NCI-H2171 (cell line): ENCODE measurements at places on chromosomes 1 and 21.
A peak's percentile ranks its signal among the peaks of the same experiment; 100 is the strongest.

DNA sequence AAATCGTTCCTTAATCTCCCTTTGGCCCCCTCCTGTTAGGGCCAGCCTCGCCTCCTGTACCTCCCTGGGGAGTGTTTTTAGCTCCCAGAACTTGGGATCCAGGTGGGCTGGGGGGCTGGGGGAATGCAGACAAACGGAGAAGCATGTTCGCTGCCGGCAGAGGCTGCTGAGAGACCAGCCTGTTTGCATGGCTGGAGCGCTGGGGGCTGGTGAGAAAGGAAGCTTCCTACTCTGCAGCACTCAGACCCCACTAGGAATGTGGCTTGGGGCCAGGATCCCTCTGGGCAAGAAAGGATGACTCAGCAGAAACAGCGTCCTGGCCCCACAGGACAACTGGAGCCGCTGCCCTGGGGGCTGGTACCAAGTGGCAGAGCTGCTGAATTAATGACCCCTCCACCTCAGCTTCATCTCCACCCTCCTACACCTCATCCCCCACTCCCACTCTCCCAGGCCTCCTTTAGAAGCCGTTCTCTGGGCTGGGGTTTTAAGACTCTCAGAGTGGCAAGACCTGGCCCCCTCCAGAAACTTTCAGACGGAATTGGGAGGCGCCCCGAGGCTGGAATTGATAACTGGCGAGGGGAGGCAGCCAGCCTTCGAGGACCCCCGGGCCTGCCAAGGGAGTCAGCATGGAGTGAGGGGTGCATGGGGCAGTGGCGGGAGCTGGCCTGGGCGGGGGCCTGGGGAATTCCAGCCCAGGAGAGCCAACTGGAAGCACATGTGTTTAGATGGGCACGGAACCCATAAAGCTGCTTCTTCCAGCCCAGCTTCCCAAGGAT, 28.5 kb upstream of the EPS8L3 start:
- no peak for DNase-seq

DNA sequence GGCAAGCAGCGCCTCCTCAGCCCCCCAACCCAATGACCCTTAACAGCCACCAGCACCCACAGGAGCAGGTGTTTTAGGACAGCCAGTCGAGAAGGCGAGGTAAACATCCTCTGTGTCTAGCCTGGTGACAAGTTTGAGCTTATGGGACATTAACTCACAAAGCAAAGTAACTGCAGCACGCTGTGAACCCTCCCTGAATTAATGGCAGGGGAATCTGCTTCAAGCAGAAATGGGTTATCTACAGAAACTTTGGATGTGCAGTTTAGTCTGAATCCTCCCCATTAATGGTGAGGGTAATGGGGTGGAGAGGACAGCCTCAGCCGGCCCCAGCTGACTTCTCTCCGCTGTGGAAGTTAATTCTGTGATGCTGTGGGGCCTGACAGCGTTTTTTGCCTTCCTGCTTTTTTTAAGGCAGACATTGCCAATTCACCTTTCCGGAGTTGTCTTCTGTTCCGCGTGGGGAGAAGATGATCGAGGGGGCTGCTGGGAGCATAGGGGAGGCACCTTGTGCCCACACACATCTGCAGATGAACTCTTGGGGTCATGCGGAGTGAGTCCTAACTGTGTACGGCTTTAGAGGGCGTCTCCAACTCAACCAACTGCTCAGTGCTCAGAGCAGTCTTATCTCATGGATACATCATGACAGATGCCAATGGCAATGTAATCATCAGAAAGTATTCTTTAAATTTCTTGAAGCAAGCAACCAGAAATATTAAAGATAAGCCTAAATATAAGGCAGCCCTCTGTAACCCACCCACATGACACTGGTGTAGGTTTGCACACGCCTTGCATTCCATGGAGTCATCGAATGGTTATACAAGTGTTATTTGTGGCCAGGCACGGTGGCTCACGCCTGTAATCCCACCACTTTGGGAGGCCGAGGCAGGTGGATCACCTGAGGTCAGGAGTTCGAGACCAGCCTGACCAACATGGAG, 41.0 kb downstream of the POFUT2 start:
- no peak for DNase-seq

- DNase-seq = no peak
Measured at GRCh38 chr1:208117409-208117808, 126.8 kb downstream of the PLXNA2 start.

DNA sequence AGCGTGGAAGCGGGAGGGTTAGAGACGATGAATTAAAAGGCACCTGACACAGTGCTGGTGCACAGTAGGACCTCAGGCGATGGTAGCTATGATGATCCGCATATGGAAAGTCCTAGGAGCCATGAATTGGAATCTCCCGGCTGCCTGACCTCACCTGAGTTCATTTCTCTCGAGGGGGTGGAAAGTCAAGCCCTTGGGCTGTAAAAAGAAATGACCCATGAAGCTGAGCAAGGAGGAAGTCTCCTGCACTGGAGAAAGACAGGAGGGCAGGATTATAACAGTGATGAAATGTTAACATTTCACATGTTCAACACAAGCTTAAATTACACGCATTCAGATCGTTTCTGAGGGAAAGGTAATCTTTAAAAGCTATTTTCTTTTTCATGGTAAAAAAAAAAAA, 481.2 kb downstream of the MATN1 start:
- DNase-seq = no peak

GRCh38 chr1:57707631-57708030, 283.8 kb upstream of the DAB1 start:
- DNase-seq = no peak

- DNase-seq = no peak
Measured at GRCh38 chr1:229769006-229769405, 143.0 kb downstream of the URB2 start.

DNA sequence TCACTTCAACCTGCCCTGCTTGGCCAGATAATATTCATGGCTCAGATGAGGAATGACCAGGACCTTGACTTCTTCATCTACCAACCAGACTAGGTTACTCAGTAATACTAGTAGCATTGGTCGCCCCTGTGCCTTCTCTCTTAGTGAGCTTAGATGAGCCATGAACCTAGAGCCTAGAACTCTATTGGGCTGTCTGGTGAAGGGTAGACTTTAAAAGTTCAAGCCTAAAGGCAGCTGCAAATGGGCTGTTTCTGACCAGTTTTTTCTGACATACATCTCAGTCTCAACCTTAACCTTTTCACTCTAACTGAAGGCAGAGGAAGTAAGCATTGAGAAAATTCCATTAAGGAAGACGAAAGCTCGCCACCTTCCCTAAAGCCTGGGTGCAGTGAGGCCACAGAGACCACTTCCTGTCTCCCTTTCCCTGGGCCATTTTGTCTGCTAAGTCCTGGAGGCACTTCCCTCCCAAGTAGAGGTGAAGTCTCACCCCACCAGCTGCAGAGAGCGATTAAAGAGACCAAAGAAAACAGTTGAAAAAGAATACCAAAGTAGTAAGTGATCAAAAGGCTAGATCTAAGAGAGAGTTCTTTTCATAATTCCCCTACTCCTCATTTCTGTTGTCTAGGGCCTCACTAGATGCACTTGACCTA, 53.3 kb downstream of the MTR start:
- no peak for DNase-seq

DNA sequence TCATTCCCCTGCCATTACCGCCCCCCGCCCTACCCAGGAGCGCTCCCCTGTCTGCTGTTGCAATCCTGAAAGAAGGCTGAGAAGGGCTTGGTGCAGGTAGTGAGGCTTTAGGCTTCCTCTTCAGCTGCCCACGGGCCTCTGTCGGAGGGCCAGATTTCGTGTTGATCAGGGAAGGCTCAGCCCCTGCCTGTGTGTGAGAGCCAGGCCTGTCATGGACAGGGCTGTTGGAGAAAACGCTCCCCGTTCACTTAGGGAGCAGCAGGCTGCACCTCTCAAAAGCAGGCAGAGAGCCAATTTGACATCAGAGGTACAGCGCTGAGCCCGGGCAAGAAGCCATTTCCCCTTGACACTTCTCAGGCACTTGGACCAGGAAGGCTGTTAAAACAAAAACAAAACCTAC, 19.0 kb downstream of the TEX35 start:
- peak; percentile 29 for DNase-seq

GRCh38 chr1:38312753-38313152, 266.2 kb upstream of the POU3F1 start:
- DNase-seq = no peak

- peak; percentile 97 for DNase-seq
Measured at GRCh38 chr1:109397581-109398342, at the start of gene SORT1. SORT1 (minus strand) TSS chr1:109397918; CDS start chr1:109397892, 26 bp downstream.

GRCh38 chr1:99647490-99647889, 1.6 kb downstream of the PALMD start:
- DNase-seq = no peak

DNA sequence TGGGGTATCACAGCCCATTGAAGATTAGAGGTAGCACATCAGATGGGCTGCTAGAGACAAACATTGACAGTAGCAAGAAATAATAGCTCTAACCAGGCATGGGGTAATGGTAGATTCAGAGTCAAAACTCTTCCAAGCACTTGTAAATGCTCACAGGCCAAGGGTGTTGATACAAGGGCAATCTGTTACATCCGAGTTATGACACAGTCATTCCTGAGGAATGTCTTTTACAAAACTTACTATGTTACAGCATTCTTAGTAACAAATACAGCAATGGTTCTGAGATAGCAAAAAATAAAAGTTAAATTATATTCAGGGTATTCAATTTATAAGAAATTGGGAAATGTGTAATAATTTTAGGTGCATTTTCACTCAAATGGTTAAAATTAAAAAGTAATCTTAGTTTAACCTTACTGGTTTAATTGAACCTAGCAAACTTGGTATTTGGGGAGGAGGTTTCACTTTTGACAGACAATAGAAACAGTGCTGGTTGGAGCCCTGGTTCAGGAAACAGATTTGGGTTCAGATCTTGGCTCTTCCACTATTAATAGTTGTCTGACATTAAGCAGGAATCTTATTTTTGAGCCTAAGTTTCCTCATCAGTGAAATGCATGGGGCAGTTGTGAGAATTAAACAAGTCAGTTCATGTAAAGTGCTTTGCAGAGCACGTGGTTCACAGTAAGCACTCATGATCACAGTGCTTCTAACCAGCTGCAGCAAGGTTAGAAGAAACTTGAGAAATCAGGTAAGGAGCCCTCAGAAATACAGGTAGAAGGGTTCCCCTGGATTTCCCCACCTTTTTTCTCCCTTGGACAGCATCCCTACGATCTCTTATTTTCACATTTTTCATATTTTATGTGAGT, 4.4 kb downstream of the ST3GAL3 start:
- DNase-seq = no peak

- DNase-seq = peak; percentile 29
Measured at GRCh38 chr1:110087812-110088738, 17.6 kb upstream of the ALX3 start.

DNA sequence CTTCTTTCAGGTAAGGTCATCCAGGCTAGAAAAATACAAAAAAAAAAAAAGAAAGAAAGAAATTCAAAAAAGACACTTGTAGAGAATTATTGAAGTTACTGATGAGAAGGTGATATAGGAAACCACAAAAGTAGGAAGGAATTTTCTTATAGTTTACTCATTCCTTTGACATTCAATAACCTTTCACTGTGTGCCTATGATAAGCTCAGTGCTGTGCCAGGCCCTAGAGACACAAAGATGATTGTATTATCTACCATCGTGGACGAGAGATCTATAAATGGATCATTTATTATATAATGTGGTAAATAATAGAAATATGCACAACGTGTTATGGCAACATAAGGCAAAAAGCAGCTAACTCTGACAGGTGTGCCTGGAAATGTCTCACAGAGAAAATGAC, 109.6 kb upstream of the NGF start:
- no peak for DNase-seq

DNA sequence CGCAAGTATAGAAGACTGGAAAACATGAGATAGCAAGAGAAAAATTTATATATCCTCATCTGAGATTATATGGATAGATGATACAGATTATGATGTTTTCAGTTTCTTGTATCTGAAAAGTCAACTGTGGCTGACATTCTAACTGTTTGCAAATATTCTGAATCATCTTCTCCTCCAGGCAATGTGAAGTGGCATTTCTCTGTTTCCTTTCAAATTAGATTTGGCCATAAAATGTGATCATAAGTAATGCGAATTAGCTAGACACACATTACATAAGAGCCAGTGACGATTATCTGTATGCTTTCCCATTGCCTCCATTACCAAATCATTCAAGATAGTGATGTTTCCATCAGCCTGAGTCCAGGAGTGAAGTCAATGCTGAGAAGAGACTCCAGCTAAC, 265.2 kb downstream of the BRINP3 start:
- no peak for DNase-seq

- no peak for DNase-seq
Measured at GRCh38 chr21:17733209-17733608, 85.9 kb downstream of the C21orf91 start.

- DNase-seq = no peak
Measured at GRCh38 chr1:1619917-1620361, 4.6 kb downstream of the MIB2 start.

- no peak for DNase-seq
Measured at GRCh38 chr1:10642403-10643080, 153.9 kb downstream of the CASZ1 start.

DNA sequence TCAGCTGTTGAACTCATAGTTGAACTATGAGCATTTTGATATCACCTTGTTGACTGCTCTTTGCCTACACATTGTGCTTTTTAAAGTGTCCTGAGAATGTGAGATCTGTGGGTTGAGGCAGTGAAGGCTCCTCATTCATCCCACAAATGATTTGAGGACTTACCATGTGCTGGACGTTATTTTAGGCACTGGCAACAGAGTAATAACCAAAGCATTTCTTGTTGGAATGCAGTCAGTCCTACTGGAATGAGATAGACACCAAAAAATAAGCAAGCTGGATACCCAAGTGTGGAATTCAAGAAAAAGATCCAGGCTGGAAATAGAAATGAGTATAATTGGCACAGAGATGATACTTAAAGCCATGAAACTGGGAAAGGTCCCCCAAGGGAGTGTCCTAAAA, 73.4 kb downstream of the ZP4 start:
- no peak for DNase-seq

DNA sequence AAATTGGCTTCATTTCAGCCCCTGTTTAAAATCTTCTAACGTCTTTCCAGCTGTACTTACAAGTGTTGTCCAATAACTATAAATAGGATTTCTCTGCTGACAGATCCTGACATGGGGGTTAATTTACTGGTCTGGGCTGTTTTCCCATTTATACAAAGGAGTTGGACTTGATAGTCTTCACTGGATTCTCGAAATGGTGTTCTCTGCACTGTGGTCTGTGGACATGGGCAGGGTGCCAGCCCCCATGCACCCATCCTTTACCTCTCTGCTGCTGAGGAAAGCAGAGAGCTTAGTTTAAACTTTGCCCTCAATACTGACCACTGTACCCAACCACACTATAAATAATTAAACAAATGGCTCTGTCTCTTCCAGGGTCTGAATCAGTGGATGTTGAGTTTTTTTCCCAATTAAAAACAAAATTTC, 5.2 kb downstream of the DIO1 start:
- no peak for DNase-seq

DNA sequence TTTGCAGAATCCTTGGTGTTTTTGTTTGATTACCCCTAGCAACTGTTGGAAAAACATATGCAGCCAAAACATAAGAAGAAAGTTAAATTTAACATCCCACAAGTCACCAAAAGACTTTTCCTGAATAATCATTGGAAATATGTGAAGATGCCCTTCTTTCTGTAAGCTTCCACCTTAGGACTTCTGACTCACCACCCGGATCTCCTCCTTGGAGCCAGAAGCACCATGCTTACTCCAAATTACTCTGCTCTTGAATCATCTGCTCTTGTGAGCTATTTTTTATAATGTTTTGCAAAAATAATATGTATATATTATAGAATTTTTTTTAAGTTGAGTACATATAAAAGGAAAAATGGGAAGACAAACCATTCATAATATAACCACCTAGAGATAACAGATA, 391.7 kb downstream of the KCTD3 start:
- no peak for DNase-seq
